NCI-H146 (cell line): ENCODE measurements at places on chromosomes 2 and 18.

DNA sequence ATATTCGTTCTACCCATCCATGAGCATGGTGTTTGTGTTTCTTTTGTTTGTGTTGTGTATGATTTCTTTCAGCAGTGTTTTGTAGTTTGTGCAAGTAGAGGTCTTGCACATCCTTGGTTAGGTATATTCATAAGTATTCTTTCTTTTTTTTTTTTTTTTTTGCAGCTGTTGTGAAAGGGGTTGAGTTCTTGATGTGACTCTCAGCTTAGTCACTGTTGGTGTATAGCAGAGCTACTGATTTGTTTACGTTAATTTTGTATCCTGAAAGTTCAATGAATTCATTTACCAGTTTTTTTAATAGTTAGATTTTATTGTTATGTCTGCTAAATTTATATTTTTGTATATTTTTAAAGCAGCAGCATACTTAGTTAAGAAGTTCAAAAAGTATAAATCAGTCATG lies 834.4 kb upstream of the NRXN1 start:
- DNase-seq = no peak

- DNase-seq = no peak
Observed at GRCh38 chr18:40420675-40421074, 1534.4 kb upstream of the PIK3C3 start.

DNA sequence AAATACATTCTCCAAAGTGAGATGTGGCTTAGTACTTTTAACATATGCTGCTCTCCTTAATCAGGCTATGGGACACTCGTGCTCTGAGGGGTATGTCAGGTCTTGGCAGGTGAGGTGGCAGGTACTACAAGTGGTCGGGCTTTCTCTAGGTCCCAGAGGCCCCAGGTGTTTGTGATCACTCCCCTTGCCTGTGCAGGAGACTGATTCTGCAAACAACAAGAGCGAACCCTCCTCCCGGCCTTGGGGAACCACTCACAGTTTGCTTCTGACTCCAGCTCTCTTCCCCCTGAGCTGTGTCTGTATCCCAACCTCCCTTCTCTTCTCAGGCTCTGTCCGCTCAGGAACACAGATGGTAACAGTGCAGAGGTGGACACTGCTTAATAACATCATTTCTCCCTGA lies 48.1 kb downstream of the ATOH8 start:
- no peak for DNase-seq

DNA sequence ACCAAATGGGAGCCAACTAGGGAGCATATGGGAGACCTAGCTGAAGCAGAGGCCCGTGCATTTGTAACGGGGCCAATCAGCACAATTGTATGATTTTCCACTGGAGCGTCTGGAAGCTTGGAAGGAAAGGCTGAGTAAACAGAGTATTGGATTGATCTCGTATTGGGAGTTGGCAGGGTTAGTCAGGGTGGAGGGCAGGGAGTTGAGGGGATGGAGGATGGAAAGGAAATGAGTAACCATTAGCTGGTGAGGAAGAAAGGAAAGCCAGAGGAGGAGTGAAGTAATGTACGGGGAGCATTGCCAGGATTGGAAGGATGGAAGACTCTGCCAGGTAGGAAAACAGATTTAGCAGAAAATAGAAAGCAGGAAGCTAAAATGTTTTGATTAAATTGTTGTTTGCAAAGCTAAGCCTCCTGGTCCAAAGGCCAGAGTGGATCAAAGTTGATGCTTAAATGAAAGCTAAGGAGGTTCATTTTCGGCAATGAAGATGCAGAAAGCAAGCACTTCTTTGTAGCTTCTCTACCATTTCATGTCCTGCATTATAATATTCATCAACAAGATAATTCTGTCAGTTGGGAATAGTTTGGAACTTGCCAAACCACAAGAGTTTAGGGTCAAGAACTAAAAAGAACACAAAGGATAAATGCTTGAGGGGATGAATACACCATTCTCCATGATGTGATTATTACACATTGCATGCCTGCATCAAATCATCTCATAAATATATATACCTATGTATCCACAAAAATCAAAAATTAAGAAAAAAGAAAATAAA lies 75.6 kb upstream of the TTN start:
- DNase-seq = no peak

DNA sequence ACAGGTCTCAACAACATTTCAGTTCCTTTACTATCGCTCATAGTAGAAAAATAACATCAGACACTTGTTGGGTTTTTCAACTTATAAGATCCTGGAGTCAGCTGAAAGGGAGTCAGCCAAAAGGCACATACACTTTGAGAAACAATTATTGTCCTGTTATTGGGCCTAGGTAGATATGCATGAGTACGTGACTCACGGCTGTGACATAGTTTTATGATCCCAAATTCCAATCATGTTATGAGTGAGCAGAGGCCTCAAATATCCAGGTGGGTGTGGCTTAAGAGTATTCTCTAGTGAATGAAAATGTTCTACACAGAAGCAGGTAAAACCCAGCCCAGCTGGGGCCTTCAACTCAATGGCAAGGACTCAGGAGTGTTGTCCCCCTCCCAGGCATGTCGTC lies 27.2 kb downstream of the SERPINB8 start:
- no peak for DNase-seq

DNA sequence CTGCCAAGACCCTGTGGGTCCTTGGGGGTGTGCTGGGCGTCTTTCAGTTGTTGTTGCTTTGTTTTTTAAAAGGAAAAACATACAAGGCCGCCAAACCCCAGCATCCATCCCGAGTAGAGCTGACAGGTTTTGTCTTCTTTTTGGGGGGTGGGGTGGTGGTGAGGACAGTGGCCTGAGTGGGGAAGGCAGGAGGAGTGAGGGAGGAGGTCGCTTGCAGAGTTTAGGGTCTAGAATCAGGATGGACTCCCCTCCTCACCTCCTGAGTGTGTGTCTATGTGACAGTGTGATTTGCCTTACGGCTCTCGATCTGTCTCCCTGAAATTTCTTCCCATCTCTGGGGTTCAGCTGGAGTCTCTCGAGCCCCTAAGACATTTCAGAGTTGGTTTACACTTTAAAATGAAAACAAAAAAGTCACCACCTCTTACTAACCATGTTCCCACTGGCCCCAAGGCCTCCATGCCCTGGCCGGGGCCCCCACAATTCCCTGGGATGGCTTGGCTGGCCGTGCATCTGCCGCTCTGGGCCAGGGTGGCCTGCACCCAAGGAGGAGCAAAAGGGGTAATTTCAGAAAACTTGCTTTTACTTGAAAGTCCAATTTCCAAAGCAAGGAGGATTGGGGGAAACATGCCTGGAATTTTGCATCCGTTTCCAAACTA lies 5.0 kb downstream of the SIX3 start:
- no peak for DNase-seq

GRCh38 chr2:37379881-37380296 lies 35.5 kb downstream of the QPCT start:
- DNase-seq = no peak

DNA sequence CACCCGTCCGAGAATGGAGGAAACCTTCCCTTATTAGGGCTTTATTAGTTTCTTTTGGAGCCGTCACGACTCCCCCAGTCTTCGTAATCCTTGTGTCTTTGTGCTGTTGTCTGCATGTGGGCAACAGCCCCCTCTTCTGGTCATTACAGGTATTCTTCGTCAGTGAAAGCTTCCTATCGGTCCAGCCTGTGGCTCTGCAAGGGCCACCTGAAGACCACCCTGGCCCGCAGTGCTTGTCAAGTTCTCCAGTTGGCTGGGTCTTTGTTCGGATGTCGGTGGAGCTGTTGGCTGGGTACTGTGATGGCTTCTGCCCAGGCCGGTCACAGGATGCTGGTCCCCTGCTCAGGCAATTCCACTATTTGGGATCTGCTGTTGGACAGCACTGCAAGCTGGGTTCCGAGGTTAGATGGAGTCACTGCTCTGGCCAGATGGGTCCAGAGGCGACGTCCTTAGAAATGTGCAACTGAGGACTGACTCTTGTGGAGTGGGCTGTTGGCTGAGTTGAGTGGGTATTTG lies 19.2 kb downstream of the E2F6 start:
- DNase-seq = peak; percentile 27

DNA sequence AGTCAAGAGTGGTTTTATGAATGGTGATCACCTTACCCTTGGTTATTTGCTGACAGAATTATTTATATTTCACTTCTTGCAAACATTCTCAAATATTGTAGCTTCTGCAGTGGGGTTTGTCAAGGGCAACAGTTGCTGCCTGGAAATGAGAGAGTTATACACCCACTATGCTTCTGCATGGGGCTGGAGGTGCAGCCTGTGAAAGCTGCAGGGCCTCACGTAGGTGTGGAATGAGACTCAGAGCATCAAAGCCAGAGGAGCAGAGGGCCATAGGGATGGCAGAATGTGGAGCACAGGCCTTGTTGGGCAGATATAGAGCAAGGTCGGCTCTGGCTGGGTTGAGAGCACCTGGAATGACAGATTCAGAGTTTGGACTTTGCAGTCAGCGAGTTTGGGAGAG lies 128.2 kb downstream of the ARHGEF4 start:
- no peak for DNase-seq

- DNase-seq = no peak
Observed at GRCh38 chr2:83368916-83369315, 1090.2 kb downstream of the SUCLG1 start.

DNA sequence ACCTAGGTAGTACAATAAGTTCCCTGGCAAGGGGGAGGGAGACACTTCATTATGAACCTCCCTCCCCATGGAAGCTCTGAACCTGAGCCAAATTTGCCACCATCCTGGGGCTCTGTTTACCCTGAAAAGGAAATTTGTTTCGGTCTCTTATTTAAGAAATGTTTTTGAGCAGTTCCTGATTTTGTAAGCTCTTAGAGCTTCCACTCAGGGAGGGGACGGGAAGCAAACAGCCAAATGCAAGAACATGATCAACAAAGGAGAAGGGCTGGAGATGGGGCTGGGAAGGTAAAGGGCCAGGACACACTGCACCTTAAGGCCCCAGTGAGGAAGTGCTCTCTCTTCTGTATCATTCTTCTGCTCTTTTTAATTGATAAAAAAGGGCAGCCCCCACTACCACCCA lies 117.9 kb downstream of the NRP2 start:
- no peak for DNase-seq

DNA sequence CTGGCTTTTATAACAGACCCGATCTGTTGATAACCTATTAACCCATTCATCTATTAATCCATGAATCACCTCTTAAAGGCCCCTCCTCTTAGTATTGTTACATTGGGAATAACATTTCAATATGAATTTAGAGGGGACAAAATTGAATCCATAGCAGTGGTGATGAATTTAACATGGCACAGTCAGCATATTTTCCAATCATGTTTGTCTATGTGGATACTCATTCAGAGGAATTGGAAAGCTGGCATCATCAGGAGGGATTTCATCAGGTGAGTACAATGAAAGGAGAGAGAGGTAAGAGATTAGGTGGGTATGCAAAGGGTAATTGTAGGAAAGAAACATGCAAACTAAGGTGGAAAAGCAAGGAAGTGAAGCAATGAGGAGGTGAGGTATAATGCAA lies 275.1 kb upstream of the STON1 start:
- no peak for DNase-seq

DNA sequence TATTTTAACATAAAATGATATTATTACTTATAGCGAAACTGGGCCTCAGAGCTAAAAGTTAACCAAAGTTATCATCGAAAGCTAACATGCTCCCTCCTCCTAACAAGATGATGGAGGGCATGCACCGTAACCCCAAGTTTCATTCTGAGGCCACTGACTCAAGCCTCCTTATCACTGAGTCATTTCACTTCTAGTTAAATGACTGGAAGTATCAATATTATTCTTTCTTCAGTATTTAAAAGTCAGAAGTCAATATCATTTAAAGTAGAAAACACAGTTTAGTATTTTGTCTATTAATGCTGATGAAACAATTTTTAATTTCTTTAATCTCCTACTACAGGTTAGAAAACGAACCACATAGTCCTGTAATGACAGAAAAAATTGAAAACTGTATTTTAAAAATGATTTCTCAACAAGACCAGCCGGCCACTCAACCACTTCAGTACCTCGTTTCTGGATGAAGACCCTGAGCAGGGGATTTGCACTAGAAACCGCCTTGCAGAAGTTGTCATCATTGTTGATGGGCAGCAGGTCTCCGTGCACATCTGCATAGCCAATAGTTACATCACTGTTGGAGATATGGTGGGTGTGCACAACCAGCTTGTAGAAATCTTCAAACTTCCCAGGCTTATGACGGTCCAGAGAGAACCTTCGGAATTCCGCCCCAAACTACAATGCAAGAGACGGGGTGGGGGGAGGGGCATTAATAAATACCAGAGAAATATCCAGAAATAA lies 44.9 kb downstream of the PARD6G start:
- DNase-seq = no peak

- no peak for DNase-seq
Observed at GRCh38 chr2:133240491-133241223, 327.6 kb downstream of the NCKAP5 start.

GRCh38 chr2:241703032-241703604 lies 1.3 kb downstream of the ING5 start:
- no peak for DNase-seq

GRCh38 chr2:239279508-239280295 lies 121.1 kb downstream of the HDAC4 start:
- no peak for DNase-seq

GRCh38 chr2:182406221-182406620 lies 20.6 kb downstream of the PDE1A start:
- no peak for DNase-seq
